T-helper 17 cell (primary cell): ENCODE measurements at places on chromosomes 11 and 22.

GRCh38 chr11:109870297-109870696 is 222.9 kb upstream of the ZC3H12C start:
- no peaks in the 10 kb centered on the region for H3K27me3 ChIP-seq
- no peak overlapping the region for H3K4me3 ChIP-seq
- H3K27ac ChIP-seq = no peak overlapping the region
- no peaks in the 10 kb centered on the region for H3K36me3 ChIP-seq
- DNase-seq = no peak

DNA sequence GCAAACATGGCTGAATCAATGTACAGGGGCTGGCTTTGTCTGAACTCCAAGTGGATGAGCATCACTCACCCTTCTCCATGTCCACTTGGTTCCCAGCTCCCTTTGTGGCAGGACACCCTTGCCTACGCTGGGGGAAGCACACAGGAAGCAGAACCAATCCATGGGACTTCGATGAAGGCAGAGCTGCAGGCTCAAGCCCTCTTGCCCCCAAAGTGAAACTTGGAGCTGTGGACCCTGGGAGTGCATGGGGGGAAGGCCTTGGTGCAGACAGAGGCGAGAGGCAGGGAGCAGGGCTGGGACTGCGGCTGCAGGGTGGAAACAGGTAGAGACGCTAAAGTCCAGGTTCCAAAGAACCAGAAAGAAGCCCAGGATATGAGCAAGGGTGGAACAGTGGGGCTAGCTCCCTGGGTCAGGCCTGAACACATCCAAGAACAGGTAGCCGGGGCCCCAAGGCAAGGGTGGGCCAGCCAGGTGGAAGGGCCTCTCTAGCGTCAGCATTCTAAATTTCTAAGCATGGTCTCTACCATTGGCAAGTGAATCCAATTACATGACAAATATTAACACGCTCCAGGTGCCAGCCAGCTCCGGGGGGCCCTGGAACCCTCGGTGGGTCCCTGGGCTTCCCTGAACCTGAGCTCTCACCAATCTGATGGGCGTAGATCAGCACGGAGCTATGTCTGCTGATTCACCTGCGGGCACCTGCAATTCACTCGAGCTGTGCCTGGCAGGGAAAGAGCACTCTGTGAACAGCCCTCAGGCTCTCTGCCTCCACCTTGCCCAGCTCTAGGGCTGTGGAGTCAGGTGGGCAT is 532.8 kb downstream of the BRD1 start:
- no peaks in the 10 kb centered on the region for H3K36me3 ChIP-seq
- no peak for DNase-seq
- no peaks in the 10 kb centered on the region for H3K4me1 ChIP-seq
- peaks cover 15% of the 10 kb centered on the region for H3K27me3 ChIP-seq
- H3K27ac ChIP-seq = no peak overlapping the region

GRCh38 chr11:48040830-48041444 is 60.6 kb downstream of the PTPRJ start:
- peaks cover 4% of the 10 kb centered on the region for H3K36me3 ChIP-seq
- no peak for DNase-seq
- peaks cover 45% of the 10 kb centered on the region for H3K4me1 ChIP-seq

GRCh38 chr11:69647390-69647748 is 6.4 kb downstream of the CCND1 start:
- no peak for DNase-seq
- H3K4me3 ChIP-seq = no peak overlapping the region
- no peaks in the 10 kb centered on the region for H3K36me3 ChIP-seq
- H3K4me1 ChIP-seq = peaks cover 3% of the 10 kb centered on the region
- no peaks in the 10 kb centered on the region for H3K27me3 ChIP-seq

DNA sequence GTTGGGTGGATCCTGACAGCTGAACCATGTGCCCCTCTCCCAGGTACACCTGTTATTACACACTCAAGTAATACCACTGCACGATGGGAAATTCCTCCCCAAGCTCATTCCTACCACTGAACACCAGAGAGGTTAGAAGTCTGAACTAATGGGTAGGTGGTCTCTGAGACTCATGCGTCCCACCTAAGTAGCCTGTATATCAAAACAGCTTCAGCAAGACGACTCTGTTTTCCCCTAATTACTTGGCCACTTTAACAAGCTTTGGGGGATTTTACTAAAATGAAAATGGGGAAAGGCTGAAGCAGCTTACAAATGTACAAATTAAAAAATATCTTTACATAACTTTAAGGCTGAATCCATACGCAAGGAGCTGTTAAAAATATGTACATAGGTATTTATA is 29.4 kb downstream of the LGR4 start:
- no peak for DNase-seq
- no peak overlapping the region for H3K27ac ChIP-seq

DNA sequence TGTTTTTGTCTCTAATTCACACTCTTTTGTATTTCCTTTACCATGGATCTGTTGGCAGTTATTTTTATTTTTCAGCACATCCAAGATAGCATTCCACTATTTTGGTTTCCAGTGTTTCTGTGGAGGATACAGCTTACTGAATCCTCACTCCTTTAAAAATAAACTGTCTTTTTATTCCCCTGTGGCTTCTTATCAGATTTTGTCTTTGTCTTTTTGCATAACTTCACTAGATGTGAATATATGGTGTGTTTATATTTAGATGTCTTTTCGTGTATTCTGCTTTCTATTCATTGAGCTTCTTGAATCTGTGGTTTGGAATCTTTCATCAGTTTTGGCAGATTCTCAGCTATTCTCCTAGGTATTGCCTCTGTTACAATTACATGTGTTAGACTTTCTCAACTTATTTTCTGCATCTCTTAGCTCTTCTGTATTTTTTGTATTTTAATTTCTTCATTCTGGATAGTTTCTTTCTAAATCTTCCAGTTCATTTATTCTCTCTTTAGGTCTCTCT is 7.4 kb upstream of the ATXN10 start:
- no peak for DNase-seq
- peaks cover 12% of the 10 kb centered on the region for H3K27me3 ChIP-seq

- H3K4me3 ChIP-seq = peak overlapping the region; percentile 31
- no peak overlapping the region for H3K27ac ChIP-seq
- peaks cover 2% of the 10 kb centered on the region for H3K36me3 ChIP-seq
- H3K27me3 ChIP-seq = peaks cover 24% of the 10 kb centered on the region
- no peak for DNase-seq
These were observed 83.3 kb downstream of the ZC3H12C start for GRCh38 chr11:110176366-110177085.
